ENCODE measurements at places on chromosomes 1 and 21. TPM values are rescaled to one million over a fixed set of nuclear protein-coding genes. Genes with fewer than 3 reads are reported as not detected.

Gene XPR1
- 16.5 TPM for total RNA-seq

Gene UTS2
- total RNA-seq: not detected

- DNase-seq: no peak
Observed at GRCh38 chr1:9606948-9607347, 18.2 kb downstream of the TMEM201 start.

GRCh38 chr21:44940116-44940631 lies 345 bp downstream of the SLX9 start:
- no peak for DNase-seq

GRCh38 chr1:183694066-183694465 lies 41.0 kb upstream of the APOBEC4 start:
- DNase-seq: no peak

DNA sequence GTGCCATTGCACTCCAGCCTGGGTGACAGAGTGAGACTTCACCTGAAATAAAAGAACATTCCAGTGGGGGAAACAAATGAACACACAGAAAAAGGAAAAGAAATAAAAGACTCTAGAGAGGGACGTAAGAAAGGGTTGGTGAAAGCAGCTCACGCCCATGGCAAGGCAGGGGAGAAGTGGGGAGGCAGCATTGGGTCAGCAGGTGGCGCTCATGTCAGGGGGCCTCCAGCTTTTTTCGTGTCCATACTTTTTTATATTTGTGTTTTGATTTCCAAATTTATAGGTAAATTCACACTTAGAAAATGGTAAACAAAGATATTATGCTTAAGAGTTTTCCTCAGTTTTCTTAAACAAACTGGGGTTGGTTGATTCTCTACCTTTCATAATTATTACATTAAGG lies 45.5 kb downstream of the VPS13D start:
- no peak for DNase-seq
